ENCODE measurements at places on chromosomes 12 and 14. TPM values are rescaled to one million over a fixed set of nuclear protein-coding genes. Genes with fewer than 3 reads are reported as not detected.

ITGB7 gene
- 0.30 TPM for total RNA-seq

CHGA gene
- 3.0 TPM for total RNA-seq

KTN1 gene
- total RNA-seq = 131 TPM

OR4K13 gene
- total RNA-seq = not detected

NRL gene
- 0.80 TPM for total RNA-seq

SDR9C7 gene
- total RNA-seq = 0.05 TPM

OR4E2 gene
- total RNA-seq = not detected

PPFIA2 gene
- not detected for total RNA-seq

FGFR1OP2 gene
- total RNA-seq = 28.9 TPM

FZD10 gene
- total RNA-seq = not detected

CCND2 gene
- not detected for total RNA-seq

ARHGEF25 gene
- 5.0 TPM for total RNA-seq

CLECL1 gene
- total RNA-seq = not detected

PLBD2 gene
- 25.4 TPM for total RNA-seq

PFDN5 gene
- total RNA-seq = 521 TPM

CLEC9A gene
- not detected for total RNA-seq

KLRG1 gene
- total RNA-seq = 1.5 TPM

C3AR1 gene
- total RNA-seq = not detected

KRT77 gene
- total RNA-seq = not detected

PTGDR gene
- not detected for total RNA-seq

FRS2 gene
- 13.4 TPM for total RNA-seq

USP44 gene
- 0.09 TPM for total RNA-seq

ITPR2 gene
- total RNA-seq = 3.1 TPM

IFNG-AS1 gene
- not detected for total RNA-seq

A2M gene
- total RNA-seq = 0.11 TPM

PGF gene
- 4.9 TPM for total RNA-seq

TMEM233 gene
- total RNA-seq = not detected

OR9K2 gene
- not detected for total RNA-seq

KCNMB4 gene
- 0.20 TPM for total RNA-seq

RND1 gene
- 3.1 TPM for total RNA-seq

HHIPL1 gene
- total RNA-seq = 0.09 TPM

KRT8 gene
- 5,279 TPM for total RNA-seq
